Gastroesophageal sphincter (tissue), 4 donors: ENCODE measurements at places on chromosomes 6 and 20.
A peak's percentile ranks its signal among the peaks of the same experiment; 100 is the strongest.

DNA sequence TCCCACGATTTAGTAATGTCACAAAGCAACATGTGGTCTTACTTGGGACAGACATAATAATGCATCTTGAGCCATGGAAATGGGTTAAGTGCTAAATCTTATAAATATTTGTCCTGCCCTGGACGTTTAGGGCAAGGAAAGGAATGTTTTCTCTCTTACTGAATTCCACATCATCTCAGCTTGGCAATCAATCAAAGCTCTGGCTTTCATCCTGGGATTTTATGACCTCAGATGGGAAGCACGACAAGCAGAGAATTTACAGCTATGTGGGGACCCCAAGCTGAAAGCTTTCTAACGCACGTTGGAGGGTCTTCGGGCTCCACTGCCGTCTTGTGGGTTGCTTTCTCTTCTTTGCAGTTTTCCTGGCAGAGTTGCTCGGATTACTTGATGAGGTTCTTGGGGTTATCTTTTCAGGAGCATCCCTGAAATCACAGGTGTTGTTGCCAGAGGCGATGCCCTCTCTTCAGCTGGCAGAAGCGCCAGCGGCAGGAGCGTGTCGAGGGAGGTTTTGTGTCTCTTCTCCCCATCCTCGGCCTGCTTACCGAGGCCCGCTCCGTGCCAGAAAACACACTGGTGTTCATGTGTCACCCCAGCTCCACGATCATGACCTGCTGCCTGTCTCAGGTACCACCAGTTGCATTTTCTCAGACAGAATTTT lies 73.4 kb upstream of the FRMD1 start:
- no peak for ATAC-seq

DNA sequence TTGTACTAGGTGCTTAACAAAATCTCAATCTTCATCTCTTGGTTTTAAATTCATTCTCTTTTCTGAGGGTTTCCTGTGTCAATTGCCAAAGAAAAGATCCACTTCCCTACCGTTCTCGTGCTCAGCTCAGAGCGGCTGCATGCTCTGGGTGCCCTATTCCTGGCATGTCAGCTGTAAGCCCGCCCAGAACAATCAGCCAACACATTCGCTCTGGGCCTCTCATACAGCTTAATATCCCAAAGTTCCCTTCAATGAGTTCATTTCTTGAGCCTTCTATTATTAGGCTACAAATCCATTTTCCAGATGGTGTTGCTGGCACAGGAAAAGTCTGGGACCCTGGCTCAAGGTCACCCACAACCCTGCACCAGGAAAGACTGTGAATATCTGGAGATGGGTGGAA lies 24.3 kb upstream of the LRFN2 start:
- no peak for ATAC-seq

GRCh38 chr6:25250878-25251277 lies 28.3 kb upstream of the CARMIL1 start:
- ATAC-seq: no peak

DNA sequence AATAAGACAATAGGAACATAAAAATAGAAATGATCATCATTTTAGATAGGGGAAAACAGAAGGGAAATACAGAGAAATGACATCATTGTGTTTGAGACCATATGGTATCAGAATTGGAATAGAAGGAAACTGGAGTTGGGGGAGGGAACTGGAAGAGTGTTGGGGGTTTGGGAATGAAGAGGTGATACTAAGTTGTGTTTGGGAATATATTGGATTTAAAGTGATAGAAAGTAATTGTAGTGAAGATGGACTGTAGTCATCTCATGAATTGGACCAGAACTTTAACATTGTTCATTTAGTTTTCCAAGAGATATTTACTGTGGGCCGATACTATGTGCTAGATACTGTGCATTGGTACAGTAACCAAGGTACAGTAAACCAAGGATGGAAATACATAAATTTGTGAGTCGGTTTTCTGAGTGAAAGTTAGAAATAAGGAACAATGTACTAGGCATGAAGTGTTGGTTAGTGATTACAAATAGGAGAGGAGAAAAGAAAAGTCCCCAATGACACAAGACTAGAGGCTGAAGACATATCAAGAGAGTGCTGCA lies 32.3 kb downstream of the KCNQ5 start:
- no peak for ATAC-seq

GRCh38 chr6:13763740-13764381 lies 50.5 kb downstream of the MCUR1 start:
- no peak for ATAC-seq

DNA sequence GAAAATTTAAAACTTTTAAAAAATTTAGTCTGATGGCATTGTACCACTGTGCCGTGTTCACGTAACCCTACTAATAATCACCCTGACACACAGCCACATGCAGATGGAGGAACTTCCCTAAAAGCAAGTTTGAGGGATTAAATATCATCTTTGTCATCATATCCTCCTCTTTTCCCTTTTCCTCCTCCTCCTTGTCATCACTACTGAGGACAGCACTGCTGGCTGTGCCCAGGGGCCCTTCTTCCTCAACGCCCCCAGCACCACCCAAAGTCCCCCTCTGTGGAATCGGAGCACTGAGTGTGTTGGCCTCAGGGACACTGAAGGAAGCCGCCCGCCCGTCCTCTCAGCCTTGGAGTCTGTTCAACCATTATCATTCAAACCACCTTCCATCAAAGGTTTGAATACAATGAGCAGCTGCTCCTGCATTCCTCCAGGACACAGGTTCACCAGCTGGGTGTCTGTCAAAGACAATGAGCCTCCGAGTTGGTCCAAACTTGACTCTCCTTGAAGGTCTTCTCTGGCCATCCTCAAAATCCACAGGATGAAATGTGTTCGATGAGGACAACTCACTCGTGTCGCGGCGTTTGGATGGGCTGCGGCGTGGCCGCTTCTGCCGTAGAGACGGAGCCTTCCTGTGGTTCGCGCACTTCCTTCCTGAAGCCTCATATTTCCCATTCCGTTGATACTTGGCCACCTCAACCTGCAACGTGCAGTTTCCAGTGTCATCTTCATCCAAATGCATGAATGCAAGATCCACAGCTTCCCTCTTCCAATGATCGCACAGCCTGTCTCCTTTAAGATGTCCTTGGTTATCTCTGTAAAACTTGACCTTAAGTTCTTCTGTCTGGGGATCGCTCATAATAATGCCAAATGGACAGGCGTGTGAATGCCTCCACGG lies 23.3 kb downstream of the NQO2 start:
- ATAC-seq: peak; percentile 0
